ENCODE measurements at places on chromosomes 7 and 10.

DNA sequence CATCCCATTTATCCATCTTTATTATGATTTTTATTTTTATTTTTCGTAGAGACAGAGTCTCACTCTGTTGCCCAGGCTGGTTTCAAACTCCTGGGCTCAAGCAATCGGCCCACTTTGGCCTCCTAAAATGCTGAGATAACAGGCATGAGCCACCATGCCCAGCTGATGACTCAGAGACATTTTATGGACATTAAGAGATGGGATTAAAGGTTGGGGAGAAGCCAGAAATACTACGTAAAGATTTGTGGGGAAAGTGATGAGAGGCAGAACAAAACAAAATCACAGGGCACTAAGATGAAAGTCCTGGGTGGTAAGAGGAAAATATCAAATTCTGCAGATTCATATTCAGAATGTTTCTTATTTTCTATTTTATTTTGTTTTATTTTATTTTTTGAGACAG lies 7.6 kb downstream of the WNT8B start:
- H3K27me3 ChIP-seq: peaks cover 24% of the 10 kb centered on the region
- H3K27ac ChIP-seq: no peak overlapping the region
- no peak overlapping the region for H3K4me3 ChIP-seq
- no peaks in the 10 kb centered on the region for H3K36me3 ChIP-seq
- H3K4me1 ChIP-seq: no peaks in the 10 kb centered on the region

- DNase-seq: no peak
- H3K27me3 ChIP-seq: no peaks in the 10 kb centered on the region
- peaks cover 32% of the 10 kb centered on the region for H3K4me1 ChIP-seq
Observed at GRCh38 chr7:135454060-135454459, 55.8 kb downstream of the CNOT4 start.

DNA sequence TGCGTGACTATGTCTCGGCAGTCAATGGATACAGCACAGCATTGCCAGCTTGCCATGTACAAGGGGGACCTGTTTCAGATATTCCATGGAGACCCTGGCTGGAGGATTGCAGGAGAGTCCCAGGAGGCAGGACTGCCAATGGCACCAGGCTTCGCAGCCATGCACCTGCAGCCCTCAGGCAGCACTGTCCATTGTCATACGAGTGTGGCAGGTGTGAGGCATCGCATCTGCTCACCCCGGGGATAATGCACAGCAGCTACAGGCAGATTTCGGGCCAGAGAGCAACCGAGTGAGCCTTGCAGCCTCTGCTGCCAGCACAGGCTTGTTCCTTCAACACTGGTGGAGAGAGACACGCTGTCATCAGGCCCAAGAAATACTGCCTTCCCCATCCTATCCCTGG lies 415.1 kb downstream of the PAXIP1 start:
- DNase-seq: no peak
- no peaks in the 10 kb centered on the region for H3K36me3 ChIP-seq
- no peaks in the 10 kb centered on the region for H3K27me3 ChIP-seq
- H3K4me1 ChIP-seq: no peaks in the 10 kb centered on the region
- H3K27ac ChIP-seq: no peak overlapping the region

- H3K4me1 ChIP-seq: peaks cover 7% of the 10 kb centered on the region
- no peak overlapping the region for H3K4me3 ChIP-seq
- no peak for DNase-seq
- no peak overlapping the region for H3K27ac ChIP-seq
- H3K27me3 ChIP-seq: peaks cover 5% of the 10 kb centered on the region
Observed at GRCh38 chr10:64036321-64036930, 515.2 kb downstream of the REEP3 start.

DNA sequence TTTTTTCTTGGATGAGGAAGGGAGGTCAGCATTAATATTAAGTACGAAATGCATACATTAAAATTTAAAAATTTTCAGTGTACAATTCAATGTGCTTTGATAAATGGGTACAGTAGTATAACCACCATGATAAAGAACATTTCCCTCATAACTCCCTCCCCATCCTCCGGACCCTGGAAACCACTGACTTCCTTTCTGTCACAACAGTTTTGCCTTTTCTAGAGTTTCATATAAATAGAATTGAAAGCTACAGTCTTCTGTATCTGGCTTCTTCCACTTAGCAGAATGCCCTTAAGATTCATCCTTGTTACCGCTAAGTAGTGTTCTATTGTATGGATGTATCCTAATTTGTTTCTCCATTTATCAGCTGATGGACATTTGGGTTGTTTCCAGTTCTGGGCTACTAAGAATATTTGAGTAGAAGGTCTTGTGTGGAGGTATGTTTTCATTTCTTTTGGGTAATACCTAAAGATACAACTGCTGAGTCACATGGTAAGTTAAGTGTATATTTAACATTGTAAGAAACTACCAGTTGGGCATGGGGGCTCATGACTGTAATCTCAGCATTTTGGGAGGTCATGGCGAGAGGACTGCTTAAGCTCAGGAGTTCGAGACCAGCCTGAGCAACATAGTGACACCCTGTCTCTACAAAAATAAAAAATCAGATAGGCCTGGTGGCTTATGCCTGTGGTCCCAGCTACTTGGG lies 30.8 kb downstream of the ABI1 start:
- H3K27ac ChIP-seq: peak overlapping the region; percentile 11
- no peak for DNase-seq
- peaks cover 37% of the 10 kb centered on the region for H3K36me3 ChIP-seq
- no peaks in the 10 kb centered on the region for H3K27me3 ChIP-seq

DNA sequence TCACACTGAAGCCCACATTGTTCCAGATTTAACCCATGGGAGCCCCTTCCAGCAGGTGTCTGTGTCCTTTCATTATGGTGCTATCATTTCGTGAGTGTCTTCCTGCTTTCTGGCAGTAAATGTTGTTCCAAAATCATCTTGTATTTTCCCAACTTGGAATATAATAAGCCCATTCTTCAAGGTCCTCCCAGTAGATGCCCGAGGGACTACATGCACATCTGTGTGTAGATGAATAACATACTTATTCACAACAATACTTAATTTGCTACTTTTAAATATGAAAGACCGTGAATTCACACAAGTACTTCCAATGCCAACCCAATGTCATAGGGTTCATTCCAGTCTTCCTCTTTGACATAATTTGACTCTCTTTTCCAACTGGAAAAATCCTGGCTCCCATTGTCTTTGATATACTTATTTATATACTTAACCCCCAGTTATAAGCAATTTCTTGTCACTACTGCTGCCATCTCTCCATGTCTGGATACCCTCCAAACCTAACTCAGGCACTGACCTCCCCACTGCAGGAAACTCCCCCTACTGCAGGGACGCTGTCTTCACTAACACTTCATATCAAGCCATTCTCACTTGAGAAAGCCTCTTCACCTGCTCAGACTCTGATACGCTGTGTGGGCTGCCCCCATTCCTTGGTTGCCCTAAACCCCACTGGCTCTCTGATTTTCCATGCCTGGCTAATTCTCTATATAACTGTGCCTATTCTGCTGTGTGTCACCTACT lies 1119.2 kb downstream of the CNTNAP2 start:
- DNase-seq: no peak
- H3K4me3 ChIP-seq: no peak overlapping the region
- no peaks in the 10 kb centered on the region for H3K27me3 ChIP-seq
- H3K36me3 ChIP-seq: no peaks in the 10 kb centered on the region
- H3K4me1 ChIP-seq: no peaks in the 10 kb centered on the region
- no peak overlapping the region for H3K27ac ChIP-seq

DNA sequence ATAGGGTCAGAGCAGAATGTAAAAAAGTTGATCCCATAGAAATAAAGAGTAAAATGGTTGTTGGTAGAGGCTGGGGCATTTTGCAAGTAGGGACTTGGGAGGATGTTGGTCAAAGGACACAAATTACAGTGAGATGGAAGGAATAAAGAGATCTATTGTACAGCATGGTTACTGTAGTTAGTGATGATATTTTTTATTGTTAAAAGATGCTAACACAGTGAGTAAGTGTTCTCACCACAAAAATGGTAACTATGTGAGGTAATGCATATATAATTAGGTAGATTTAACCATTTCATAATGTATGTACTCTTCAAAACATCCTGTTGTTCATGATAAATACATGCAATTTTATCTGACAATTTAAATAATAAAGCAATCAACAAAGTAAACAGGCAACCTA lies 280.7 kb upstream of the MAGI2 start:
- H3K27ac ChIP-seq: no peak overlapping the region
- H3K4me3 ChIP-seq: no peak overlapping the region
- H3K4me1 ChIP-seq: no peaks in the 10 kb centered on the region
- DNase-seq: no peak

- no peak for DNase-seq
- no peak overlapping the region for H3K4me3 ChIP-seq
- H3K27ac ChIP-seq: no peak overlapping the region
- no peaks in the 10 kb centered on the region for H3K36me3 ChIP-seq
Observed at GRCh38 chr7:68245688-68246087, 1249.1 kb downstream of the TYW1 start.

DNA sequence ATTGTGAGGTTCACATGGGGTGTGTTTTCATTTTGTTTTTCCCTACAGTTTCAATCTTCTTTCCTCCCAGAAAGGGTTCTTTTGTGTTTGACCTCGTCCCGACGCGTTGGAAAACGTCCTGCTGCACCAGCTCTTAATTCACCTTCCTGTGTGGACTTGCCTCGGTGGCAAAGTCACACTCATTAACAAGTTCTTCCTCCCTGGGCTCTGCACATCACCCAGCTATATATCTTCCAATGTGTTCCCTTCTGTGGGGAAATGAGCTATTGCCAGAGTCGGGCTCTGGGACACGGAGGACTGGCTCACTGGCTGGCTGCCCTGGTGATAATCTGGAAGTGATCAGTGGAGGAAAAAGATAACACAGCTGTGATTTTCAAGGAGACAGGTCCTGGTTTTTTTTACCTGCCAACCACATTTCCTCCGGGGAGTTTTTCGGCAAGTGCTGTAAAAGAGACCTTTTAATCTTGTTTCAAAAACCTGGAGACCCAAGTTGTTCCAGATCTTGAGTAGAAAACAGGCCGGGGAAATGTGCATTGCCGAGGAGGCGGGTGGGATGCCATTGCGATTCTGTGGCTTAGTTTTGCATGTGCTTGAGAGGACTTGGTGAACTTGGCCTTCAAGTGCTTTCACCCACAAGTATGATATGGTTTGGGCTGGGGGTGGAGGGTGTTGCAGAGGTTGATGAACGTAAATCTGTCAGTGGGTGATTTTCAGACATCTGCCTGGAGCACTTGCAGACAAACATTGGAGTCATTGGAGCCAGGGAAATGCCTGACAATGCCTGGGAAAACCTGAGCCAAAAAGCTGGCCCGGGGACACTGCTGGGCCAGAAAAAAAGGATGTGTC lies 96.5 kb upstream of the CREB5 start:
- H3K4me3 ChIP-seq: no peak overlapping the region
- no peaks in the 10 kb centered on the region for H3K36me3 ChIP-seq
- H3K27ac ChIP-seq: no peak overlapping the region
- peaks cover 47% of the 10 kb centered on the region for H3K27me3 ChIP-seq
- DNase-seq: no peak

GRCh38 chr7:105980645-105981396 lies 17.8 kb downstream of the CDHR3 start:
- H3K4me1 ChIP-seq: no peaks in the 10 kb centered on the region
- H3K27ac ChIP-seq: no peak overlapping the region
- H3K27me3 ChIP-seq: peaks cover 16% of the 10 kb centered on the region
- H3K36me3 ChIP-seq: no peaks in the 10 kb centered on the region
- DNase-seq: no peak

DNA sequence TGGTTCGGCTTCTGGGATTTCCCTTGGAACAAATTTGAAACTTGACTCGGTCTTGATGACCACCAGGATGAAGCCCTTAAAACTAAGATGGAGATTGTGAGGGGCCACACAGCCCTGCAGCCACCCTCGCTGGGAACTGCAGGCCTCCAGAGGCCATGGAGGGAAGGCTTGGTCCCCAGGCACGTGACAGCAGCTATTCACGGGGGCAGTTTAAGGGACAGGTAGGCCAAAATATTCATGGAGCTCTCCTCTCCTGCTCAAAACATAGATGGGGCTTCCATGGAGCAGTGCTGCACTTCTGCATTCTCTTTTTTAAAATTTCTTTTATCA lies 137.0 kb downstream of the ADCY1 start:
- no peak for DNase-seq
- no peak overlapping the region for H3K4me3 ChIP-seq
- no peaks in the 10 kb centered on the region for H3K4me1 ChIP-seq
- no peaks in the 10 kb centered on the region for H3K27me3 ChIP-seq
- H3K27ac ChIP-seq: no peak overlapping the region
- no peaks in the 10 kb centered on the region for H3K36me3 ChIP-seq

DNA sequence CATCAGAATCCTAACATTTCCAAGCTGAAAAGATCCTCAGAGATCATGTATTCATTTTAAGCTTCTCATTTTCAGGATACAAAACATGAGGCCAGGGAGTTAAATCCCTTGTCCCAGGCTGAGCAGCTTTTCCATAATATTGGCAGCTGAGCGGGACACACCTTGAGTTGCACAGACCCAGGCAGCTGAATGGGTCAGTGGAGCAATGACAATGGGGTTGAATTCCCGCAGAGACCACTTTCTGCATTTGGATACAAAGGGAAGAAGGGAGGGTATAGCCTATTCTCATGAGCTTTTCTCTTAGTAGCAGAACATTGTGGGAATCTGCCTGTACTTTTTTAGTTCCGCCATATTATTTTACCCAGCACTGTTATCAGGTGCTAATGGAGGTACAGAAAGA lies 49.5 kb downstream of the PRR15 start:
- peaks cover 19% of the 10 kb centered on the region for H3K27me3 ChIP-seq
- no peak overlapping the region for H3K4me3 ChIP-seq
- no peak overlapping the region for H3K27ac ChIP-seq
- no peaks in the 10 kb centered on the region for H3K36me3 ChIP-seq

GRCh38 chr7:88835147-88835728 lies 39.7 kb upstream of the TEX47 start:
- H3K36me3 ChIP-seq: no peaks in the 10 kb centered on the region
- no peaks in the 10 kb centered on the region for H3K4me1 ChIP-seq
- peak; percentile 3 for DNase-seq
- H3K4me3 ChIP-seq: no peak overlapping the region

DNA sequence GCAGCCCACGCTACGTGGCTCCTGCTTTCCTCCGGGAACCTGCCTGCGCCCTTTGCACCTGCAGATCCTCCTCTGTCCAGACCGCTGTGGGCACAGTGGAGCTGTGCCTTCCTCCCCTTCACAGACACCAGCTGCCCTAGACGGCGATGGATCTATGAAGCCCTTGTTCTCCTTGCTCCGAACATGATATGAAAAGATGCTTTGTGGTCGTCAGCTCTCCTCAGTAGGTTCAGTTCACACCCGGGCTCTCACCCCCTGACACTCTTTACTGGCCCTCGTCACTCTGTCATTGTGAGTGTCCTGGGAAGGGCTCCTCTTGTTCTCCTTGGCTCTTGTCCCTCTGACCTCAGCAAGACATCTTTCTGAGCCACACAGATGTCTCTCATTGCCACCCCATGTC lies 4.2 kb downstream of the ZNF488 start:
- peaks cover 20% of the 10 kb centered on the region for H3K4me1 ChIP-seq
- H3K36me3 ChIP-seq: no peaks in the 10 kb centered on the region
- no peak overlapping the region for H3K4me3 ChIP-seq
- no peak overlapping the region for H3K27ac ChIP-seq
- DNase-seq: no peak
